ENCODE measurements at places on chromosomes 6 and 20.

- DNase-seq = peak; percentile 67
Observed at GRCh38 chr6:103925317-103925716, 934.4 kb downstream of the HACE1 start.

DNA sequence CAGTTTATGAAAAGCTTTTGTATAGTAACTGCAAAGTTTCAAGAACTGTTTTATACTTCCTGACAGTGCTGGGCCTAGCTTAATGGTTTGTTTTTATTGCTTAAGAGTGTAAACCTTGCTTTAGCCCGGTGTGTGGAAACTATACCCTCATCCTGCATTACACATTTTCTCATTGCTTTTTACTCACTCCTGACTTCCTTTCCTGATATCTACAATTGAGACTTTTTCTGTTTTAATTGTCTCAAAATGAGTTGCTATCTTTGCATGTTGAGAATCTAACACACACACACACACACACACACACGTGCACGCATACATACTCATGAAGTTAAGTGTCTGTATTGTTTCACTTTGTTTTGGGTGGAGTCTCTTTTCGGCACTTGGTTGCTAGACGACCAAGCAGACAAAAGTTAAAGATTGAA, 16.7 kb downstream of the BMP2 start:
- DNase-seq = no peak

GRCh38 chr6:109793792-109794191, 102.7 kb downstream of the FIG4 start:
- DNase-seq = no peak

GRCh38 chr20:20017844-20018185, 653 bp downstream of the NAA20 start:
- no peak for DNase-seq

DNA sequence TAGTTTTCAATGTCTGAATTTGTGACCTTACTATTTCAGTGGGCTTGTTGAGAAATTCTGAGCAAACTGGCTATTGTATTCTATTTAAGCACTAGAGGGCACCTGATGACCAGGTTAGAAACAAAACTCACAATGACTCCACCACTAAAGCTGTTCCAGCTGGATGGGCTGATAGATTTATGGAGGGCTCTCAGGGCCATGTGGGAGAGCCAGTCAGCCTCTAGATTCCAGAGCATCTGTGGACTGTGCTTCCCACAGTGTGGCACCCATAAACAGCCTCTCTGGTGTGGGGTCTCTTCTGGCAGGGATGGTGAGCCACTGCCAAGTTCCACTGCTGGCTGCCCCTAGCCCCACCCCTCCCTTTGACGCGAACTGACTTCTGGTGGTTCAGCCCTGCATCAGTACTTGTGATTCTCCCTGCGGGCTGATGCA, 29.2 kb downstream of the C6orf58 start:
- DNase-seq = no peak

DNA sequence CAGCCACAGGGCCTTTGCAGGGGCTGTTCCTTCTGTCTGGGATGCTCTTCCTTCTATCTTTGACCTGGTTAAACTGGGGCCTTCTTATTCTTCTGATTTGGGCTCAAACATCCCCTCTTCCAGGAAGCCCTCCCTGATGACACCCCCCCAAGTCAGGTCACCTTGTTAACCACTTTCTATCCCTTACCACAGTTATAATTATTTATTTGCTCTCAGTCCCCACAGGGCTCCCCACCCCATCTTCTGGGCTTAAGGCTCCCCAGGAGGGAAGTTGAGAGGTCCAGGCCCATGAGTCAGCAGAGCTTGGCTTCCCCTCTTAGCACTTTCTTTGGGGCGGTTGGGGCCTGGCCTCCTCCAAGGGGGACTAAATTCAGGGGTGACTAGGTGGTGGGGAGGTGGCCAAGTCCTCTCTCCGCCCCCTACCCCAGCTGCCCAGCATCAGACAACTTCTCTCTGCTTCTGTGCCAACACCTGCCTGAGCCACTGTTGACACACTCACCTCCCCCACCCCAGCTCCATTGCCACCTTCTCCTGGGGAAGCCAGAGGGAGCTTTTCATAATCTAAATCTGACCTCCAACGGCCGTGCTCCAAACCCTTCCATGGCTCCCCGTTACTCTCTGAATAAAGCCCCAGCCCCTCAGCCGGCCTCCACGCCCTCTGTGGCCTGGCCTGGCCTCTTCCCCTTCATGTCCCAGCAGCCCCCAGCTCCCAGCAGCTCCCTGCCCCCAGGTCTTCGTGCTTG, 70.0 kb downstream of the CEBPB start:
- no peak for DNase-seq

DNA sequence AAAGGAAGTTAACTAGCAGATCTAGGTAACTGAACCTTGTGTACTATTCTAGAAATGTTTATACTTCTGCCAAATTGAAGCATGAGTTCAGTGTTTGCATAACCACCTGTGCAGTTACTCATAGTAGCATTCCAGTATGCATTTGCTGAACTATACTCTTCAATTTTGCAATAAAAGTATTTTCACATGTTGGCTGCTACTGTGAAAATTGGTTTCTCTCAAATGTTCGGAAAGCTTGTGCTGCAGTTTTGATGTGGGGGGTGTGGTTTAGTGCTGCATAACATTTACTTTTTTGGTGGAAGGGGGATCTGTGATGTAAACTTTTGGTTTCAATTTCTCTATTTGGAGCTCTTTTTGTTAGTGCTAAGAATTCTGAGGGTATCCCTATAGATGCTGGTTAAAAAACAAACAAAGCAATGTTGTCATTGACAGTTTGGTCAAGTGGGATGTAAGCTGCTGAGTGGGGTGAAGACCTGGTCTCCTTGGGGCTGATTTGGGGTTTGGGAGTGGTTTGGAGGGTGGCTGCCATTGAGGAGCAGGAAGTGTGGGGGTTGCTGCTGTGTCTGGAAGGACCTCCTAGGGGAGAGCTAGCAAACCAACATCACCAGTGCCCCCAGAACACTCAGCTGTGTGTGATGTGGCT, 87.8 kb downstream of the CARMIL1 start:
- no peak for DNase-seq

DNA sequence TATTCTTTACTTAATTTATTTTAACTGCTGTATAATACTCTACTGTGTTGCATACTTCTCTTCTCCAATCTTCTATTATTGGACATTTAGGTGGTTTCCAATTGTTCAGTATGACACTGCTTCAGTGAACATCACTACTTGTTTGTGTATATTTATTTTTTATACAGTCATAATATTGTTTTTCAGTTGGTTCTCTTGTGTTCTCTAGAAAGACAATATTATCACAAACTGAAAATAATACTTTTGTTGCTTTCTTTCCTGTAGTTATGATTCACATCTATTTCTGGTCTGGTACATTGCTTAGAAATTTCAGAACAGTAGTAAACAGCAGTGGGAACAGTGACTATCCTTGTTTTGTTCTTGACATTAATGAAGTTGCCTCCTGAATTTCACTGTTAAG, 62.8 kb upstream of the GTSF1L start:
- DNase-seq = no peak

DNA sequence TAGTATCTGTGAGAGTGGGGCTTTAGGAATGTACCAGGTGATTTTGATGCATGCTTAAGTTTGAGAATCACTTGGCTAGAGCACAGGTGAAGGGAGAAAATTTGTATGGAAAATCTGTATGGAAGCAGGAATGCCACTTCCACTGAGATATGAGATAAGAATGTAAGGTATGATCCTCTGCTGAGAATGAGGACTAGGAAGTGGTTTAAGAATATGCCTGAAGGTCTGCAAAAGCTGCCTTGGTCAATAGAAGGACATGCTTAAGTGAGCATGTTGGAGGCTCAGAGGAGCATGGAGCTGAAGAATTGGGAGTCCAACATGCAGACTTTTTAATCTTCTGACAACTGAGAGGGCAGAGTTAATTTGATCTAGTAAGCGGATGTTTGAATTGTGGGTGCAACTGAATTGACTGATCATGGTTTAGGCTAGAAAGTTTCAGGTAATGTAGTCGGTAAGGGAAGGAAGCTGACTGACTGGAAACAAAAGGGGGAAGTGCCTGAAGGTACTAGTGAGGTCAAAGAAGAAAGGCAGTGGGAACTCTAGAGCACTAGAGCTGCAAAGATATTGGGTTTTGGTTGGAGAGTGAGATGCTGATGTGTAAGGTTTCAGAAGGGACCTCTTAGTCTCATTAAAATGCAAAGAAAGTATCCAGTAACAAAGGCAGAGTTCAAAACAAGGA, 28.6 kb upstream of the NOTCH4 start:
- no peak for DNase-seq

GRCh38 chr20:19799325-19799724, 41.3 kb downstream of the RIN2 start:
- no peak for DNase-seq

DNA sequence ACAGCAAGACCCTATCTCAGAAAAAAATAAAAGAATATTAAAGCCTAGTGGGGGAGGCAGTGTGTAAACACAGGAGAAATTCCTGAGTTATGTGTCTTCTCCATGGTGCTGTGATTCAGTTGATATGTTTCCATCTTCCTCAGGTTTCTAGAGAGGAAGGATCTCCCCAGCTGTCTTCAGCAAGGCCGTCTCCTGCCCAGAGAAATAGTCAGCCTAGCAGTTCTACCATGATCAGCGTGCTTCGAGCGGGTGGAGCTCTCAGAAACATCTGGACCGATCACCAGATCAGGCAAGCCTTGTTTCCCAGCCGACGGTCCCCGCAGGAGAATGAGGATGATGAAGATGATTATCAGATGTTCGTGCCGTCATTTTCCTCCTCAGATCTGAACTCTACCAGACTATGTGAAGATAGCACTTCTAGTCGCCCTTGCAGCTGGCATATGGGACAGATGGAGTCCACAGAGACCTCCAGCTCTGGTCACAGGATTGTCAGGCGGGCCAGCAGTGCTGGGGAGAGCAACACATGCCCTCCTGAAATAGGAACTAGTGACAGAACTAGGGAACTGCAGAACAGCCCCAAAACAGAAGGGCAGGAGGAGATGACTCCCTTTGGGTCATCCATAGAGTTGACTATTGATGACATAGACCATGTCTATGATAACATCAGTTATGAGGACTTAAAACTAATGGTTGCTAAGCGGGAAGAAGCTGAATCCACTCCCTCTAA, 34.9 kb upstream of the MTHFD1L start:
- no peak for DNase-seq

- no peak for DNase-seq
Observed at GRCh38 chr6:45946887-45947286, 68.8 kb downstream of the CLIC5 start.

DNA sequence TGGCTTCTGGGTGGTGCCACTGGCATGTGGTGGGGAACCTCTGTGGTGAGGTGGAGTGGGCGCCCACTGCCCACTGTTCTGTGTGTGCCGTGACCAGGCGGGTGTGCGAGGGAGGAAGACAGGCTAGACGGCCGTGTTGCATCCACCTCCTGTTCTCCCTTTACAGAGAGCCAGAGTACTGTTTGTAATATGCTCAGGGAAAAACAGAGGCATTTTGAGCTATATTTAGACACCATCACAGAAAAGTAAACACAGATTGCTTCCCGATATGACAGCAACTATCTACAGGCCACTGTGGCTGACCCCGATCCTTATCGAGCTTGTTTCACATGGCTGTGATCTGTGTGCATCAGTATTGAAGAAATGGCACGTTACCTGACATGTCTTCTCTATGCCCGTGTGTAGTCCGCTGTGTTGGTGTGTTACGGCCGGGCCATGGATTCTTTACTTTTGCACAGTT, 45.6 kb downstream of the ARID1B start:
- no peak for DNase-seq

DNA sequence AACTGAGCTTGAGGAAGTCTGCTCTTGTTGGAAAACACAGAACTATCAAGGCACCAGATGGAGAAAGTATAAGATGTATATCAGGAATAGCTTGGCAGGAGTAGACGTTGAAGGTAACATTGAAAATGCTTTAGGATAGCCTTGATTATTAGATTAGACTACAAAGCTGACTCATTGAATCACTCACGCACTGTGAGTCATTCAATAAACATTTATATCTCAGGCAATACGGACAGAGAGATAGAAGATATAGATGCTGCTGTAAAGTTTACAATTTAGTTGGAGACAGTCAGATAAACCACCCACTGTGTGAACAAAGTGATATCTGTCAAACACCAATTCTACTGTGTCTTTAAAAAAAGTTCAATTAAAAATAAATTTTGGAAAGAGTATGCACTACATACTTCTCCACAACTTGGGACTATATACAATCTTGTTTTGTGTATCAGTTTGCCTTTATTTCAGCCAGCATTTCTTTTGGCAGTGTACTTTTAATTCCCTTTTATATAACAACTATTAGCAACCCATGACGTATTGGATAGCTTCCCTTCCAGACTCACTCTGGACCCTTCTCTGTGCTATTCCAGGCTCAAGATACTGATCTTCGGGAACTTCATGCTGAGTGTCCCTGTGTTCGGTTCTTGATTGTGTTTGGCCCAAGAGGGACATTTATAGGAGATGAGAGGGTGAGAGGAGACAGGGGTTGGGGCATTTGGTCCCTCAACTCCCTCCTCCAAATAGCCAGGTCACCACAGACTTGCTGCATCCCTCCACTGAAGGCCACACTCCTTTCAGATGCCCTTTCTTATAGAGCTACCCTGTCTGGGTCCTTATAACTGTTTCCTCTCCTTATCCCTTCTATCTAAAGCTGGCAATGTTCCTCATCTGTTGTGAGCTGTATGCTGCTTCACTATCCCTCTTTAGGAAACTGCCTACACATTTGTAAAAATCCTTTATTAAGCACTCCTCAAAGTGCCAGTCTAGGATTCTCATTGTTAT, 176.6 kb upstream of the PTPRK start:
- DNase-seq = no peak

GRCh38 chr6:168533414-168533813, 92.4 kb downstream of the SMOC2 start:
- no peak for DNase-seq

- DNase-seq = peak; percentile 7
Observed at GRCh38 chr6:157034436-157035230, 257.5 kb downstream of the ARID1B start.

GRCh38 chr6:106106276-106107042, 20.3 kb downstream of the PRDM1 start:
- DNase-seq = no peak

GRCh38 chr20:51326201-51326819, 216.2 kb downstream of the NFATC2 start:
- no peak for DNase-seq

DNA sequence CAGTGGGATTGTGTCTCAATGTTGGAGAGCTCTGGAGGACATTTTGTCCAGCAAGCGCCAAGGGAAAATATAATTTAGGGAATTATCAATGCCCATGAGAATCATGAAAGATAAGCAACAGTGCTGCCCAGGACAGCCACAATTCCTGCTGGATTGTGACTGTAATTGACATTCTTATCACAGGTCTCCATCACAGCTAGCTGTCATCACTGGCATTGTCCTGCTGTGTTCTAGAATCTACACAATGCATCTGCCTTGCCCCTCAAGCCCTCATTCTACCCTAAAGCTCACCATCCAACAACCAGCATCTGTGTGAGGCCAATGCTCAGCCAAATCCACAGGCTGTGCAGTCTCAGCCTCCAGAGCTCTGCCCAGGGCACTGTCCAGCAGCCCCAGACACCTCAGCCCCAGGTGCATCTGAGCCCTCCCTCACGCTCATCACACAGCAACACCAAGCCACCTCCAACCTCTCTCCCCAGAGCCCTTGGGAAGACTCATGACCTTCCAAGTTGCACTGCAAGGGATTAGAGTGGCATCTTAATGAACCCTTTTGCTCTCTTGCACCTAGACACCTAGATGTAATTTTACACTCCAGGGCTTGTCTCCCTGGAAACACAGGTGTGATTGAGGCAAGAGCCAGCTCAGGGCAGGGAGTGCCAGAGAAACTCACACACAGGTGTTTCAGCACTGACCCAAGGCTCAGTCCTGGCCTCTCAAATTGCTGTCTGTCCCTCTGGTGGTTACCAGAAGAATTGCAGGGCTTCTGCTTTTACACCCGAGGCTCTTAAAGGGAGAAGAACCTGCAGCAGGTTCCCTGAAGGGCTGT, 85.2 kb upstream of the PHACTR3 start:
- peak; percentile 69 for DNase-seq

All from NCI-H187 (cell line).